ENCODE measurements at places on chromosomes 3 and 15. TPM values are rescaled to one million over a fixed set of nuclear protein-coding genes. Genes with fewer than 3 reads are reported as not detected.

- H3K4me3 ChIP-seq = no peak overlapping the region
- DNase-seq = no peak
- H3K27ac ChIP-seq = no peak overlapping the region
- H3K27me3 ChIP-seq = no peaks in the 10 kb centered on the region
These were observed 103.5 kb upstream of the RPL32 start for GRCh38 chr3:12944849-12945248.

DNA sequence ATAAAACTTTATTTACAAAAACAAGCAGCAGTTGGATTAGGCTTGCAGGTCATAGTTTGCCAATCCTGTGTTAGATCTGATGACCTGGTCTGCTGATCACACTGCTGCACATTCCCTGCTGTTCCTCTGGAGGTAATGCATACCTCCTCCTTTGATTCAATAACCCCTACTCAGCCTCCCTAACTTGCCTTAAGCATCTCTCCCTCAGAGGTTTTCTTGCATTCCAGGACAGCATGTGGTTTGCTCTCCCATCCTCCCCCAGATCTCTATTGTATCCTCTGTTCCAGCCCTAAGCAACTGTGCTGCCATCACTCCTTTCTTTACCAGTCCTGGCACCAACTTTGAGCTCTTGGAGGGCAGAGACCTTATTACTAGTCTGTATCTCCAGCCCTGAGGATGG lies 63.4 kb downstream of the CACNA2D3 start:
- no peaks in the 10 kb centered on the region for H3K36me3 ChIP-seq
- no peaks in the 10 kb centered on the region for H3K27me3 ChIP-seq
- DNase-seq = no peak

GRCh38 chr3:8954938-8955763 lies 8.1 kb downstream of the RAD18 start:
- H3K27ac ChIP-seq = no peak overlapping the region
- no peaks in the 10 kb centered on the region for H3K36me3 ChIP-seq
- no peaks in the 10 kb centered on the region for H3K27me3 ChIP-seq
- DNase-seq = no peak

DNA sequence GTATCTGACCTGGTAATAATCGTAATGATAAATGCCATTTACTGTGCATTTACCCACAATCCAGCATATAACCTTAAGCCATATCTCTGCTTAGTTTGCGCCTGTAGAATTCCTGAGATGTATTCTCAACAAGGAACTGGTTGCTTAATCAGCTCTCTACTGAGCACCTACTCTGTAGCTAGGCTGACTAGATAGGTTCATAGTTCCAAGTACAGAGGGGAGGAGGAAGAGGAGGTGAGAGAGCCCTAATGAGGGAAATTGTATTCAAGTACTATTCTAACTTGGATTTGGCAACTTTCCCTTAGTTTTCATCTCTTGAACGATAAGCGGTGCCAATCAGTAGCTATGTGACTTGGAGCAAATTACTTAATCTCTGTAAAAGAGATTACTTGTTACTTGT lies 5.6 kb upstream of the AKAP13 start:
- H3K27ac ChIP-seq = no peak overlapping the region
- H3K36me3 ChIP-seq = no peaks in the 10 kb centered on the region
- no peaks in the 10 kb centered on the region for H3K4me1 ChIP-seq

GRCh38 chr3:116553355-116553754 lies 108.1 kb upstream of the LSAMP start:
- no peaks in the 10 kb centered on the region for H3K4me1 ChIP-seq
- H3K27ac ChIP-seq = no peak overlapping the region
- H3K4me3 ChIP-seq = no peak overlapping the region
- H3K36me3 ChIP-seq = no peaks in the 10 kb centered on the region
- no peaks in the 10 kb centered on the region for H3K27me3 ChIP-seq

- no peak for DNase-seq
- H3K27ac ChIP-seq = no peak overlapping the region
- no peaks in the 10 kb centered on the region for H3K4me1 ChIP-seq
- no peaks in the 10 kb centered on the region for H3K36me3 ChIP-seq
- H3K27me3 ChIP-seq = no peaks in the 10 kb centered on the region
These were observed 47.0 kb downstream of the ZNF445 start for GRCh38 chr3:44430466-44430865.

DNA sequence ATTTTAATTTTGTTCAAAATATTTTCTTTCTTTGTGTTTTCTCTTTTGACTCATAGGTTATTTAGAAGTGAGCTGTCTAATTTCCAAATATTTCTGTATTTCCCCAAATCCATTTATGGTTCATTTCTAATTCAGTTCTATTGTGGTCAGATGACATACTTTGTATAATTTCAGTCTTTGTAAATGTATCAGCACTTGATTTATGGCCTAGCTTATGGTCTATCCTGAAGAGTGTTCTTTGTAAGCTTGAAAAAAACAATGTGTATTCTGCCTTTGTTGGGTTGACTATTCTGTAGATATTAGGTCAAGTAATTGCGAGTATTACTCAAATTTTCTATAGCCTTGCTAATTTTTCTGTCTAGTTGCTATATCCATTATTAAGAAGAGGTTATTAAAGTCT lies 311.2 kb downstream of the OCA2 start:
- H3K27ac ChIP-seq = no peak overlapping the region
- H3K4me3 ChIP-seq = no peak overlapping the region
- H3K36me3 ChIP-seq = no peaks in the 10 kb centered on the region
- no peaks in the 10 kb centered on the region for H3K27me3 ChIP-seq
- no peaks in the 10 kb centered on the region for H3K4me1 ChIP-seq

The FBXW12 gene
- total RNA-seq = not detected

DNA sequence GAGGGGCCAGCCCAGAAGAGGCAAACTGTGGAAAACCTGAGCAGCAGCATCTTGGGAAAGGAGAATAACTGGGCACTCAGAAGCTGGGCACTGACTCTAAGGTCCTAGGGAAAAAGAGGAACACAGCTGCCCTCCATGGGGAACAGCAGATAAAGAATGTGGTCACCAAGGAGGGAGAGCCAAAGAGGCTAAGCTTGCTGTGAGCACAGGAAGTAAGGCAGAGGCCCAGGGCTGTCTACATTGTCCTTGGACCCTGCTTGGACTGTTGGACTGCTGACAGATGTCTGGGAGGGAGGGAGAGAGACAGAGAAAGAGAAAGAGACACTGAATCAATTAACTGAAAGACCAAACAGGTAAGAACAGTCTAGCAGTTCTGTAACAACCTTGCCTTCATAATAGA lies 4.5 kb upstream of the MNS1 start:
- no peaks in the 10 kb centered on the region for H3K36me3 ChIP-seq
- H3K4me3 ChIP-seq = no peak overlapping the region
- peaks cover 1% of the 10 kb centered on the region for H3K4me1 ChIP-seq
- DNase-seq = no peak
- no peak overlapping the region for H3K27ac ChIP-seq
- H3K27me3 ChIP-seq = no peaks in the 10 kb centered on the region

Measured in ovary (tissue), 10 donors.